ENCODE measurements at places on chromosomes 11 and 22.

GRCh38 chr11:86755146-86755545 lies 45.2 kb upstream of the PRSS23 start:
- DNase-seq, result no peak

DNA sequence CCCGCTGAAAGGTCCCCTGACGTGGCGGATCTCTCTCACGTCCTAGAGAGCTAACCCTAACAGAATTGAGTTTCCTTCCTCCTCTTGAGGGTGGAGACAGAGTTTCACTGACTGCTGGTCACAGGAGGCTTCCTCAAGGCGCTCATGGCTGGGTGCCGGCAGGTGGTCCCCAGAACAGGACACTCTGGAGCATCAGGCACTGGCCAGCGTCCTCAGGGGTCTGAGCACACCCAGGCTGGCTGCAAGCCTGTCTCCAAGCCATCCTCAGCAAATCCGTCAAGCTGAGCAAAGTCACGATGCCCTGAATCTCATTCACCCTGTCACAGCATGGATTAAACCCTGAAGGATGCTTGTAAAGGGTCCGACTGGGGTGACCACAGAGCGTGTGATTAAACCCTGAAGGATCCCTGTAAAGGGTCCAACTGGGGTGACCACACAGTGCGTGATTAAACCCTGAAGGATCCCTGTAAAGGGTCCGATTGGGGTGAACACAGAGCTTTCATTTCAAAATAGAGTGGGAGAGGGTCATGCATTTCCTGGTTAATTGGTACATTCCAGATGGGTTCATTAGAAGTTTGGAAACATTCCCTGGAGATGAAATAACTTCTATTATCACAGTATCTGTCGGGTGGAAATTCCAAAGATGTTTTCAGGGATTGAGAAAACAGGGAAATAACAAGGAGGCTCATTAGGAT lies 473.0 kb downstream of the BRD1 start:
- no peak for DNase-seq

GRCh38 chr22:37569921-37570660 lies 9.8 kb downstream of the LGALS2 start:
- no peak for DNase-seq

- no peak for DNase-seq
These were observed 6.8 kb upstream of the ALX4 start for GRCh38 chr11:44316659-44317240.

GRCh38 chr22:44755417-44755816 lies 3.0 kb downstream of the ARHGAP8 start:
- no peak for DNase-seq

GRCh38 chr11:116404462-116404798 lies 368.4 kb downstream of the BUD13 start:
- no peak for DNase-seq

GRCh38 chr11:78370406-78371172 lies 47.0 kb downstream of the GAB2 start:
- DNase-seq, result no peak

- DNase-seq, result no peak
These were observed 43.1 kb downstream of the HSD17B12 start for GRCh38 chr11:43723617-43724016.

DNA sequence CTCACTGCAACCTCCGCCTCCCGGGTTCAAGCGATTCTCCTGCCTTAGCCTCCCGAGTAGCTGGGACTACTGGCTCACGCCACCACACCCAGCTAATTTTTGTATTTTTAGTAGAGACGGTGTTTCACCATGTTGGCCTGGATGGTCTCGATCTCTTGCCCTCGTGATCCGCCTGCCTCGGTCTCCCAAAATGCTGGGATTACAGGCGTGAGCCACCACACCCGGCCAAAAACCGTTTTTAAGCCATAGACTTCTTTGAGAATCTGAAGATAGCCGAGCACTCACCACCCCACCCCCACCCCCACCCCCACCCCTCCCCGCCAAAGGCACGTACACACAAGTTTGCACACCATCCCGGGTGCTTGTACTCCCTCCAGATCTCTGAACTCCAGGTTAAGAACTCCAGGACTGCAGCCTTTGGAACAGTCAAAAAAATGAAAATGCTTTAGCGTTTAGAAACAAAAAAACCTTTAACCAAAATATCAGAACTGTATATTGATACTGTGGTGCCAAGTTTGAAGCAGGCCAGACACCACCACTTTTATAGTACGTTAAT lies 1.5 kb downstream of the CRKL start:
- DNase-seq, result no peak

DNA sequence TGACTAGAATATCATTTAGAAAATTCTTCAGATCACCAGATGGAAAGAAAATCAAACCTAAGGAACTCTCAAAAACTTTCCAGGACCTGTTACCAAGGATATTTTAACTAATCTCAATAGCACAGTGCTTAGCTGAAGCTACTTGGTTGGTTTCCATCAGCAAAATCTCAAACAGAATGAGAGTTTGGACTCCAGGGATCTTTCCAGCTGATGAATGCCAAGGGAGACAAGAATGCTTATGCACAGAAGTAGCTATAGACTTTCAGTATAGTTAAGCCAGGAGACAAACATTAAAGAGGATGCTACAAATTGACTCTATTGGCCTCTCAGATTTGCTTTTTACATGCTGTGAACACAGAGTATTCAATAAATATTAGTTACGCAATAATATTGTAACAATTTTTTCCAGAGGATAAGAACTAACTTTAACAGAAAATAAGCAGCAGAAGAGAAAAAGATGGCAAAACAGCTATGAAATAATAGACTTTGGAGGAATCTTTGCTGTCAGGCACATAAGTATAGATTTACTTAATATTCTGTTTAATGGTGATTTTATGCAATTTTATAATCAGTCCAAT lies 331.4 kb downstream of the DLG2 start:
- no peak for DNase-seq

- DNase-seq, result no peak
These were observed 78.6 kb downstream of the RTL6 start for GRCh38 chr22:44419429-44419828.
